ENCODE measurements at places on chromosomes 13 and 19. TPM values are rescaled to one million over a fixed set of nuclear protein-coding genes. Genes with fewer than 3 reads are reported as not detected.

Gene TMPRSS9
- total RNA-seq = not detected

Gene ICAM4
- 1.0 TPM for total RNA-seq

Gene CATSPERD
- not detected for total RNA-seq

Gene IGFL4
- total RNA-seq = not detected

Gene LONP1
- total RNA-seq = 186 TPM

Gene SULT2A1
- not detected for total RNA-seq

Gene CGB3
- total RNA-seq = not detected

Gene PTGIR
- 217 TPM for total RNA-seq

Gene SPACA4
- total RNA-seq = not detected

Gene WTIP
- total RNA-seq = 0.86 TPM

Gene MEIOSIN
- total RNA-seq = not detected

Gene SPATA13
- total RNA-seq = 56.3 TPM

Gene OVOL3
- total RNA-seq = not detected

Gene DNMT1
- total RNA-seq = 425 TPM

Gene GJB2
- 2.9 TPM for total RNA-seq

Gene TEX101
- not detected for total RNA-seq

Gene CERS1
- not detected for total RNA-seq

Gene BABAM1
- total RNA-seq = 114 TPM

Gene ICAM5
- 1.9 TPM for total RNA-seq

Gene FBXO17
- 0.10 TPM for total RNA-seq

Gene CGB2
- total RNA-seq = not detected

Gene ZNF99
- total RNA-seq = not detected
